Stimulated activated CD4-positive, alpha-beta T cell treated with anti-CD3 and anti-CD28 coated beads, Interleukin-4, amount 100 ng/mL, for 48 hours (primary cell): ENCODE measurements at places on chromosomes 12 and 14.

DNA sequence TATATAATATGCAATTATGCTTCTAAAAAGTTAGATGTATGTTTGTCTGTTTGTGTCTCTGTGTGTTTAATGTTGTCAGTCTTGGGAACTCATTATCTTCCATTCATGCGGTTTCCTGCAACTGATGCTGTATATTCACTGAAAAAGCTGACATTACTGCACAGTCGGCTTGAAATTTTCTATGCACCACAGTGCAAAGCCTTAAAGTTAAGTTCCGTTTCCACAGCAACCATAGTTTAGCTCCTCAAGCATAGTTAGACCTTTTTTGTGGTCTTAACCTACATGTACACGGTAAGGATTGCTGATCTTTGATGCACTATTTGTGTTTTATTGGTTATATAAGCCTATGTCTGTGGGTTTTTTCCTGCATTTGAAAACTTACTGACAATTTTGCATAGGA is 309.4 kb downstream of the KCNC2 start:
- DNase-seq = no peak

DNA sequence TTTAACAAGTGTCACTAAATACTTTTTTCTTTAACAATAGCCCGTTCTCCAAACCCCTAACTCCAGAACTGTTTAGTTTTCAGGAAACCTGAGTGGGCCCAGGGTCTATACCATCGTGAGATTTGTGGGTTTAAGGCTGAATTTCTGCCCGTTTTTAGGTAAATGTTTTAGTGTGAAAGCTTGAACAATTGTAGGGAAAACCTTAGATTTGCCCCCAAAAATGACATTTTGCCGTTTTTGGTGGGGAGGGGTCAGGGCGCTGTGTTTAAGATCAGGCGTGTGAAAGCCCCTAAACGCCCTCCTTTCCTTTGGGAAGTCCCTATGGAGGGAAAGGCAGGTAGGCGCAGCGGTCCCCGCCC is 320 bp upstream of the PRPF39 start:
- DNase-seq = no peak

DNA sequence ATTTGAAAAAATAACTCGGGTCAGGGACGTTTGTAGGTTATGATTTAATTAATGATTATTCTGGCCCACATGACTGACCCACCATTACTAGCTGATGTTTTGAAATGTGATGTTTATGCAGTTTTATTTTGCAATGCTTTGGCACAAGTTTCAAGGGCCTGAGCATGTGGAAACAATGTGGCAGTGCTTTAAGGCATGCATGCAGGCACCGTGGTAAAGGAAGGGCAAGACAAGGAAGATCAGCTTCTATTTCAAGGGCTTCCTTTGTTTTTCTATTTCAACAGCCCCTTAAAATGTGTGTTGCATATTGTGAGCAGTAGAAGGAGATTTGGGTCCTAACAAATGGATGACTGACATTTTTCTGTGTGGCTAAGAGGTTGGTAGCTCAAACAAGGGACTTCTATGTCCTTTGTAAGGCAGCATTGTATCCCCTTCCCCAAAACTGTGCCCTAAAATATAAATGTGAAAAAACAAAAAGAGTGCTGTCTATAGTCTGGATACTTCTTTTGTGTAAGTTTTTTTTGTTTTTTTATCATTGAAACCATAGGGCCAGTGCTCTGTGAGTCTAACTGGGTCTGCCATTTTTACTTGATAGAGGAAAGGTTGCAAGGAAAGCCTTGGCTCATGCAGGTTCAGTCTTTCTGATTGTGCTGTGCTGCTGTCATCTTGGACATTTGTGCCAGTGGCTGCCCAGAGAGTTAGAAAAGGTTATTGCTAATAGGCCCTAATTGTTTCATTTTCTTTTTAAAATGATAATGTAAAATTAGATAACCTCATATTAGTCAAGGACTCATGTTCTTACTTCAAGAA is 103.5 kb downstream of the FGD4 start:
- no peak for DNase-seq

- no peak for DNase-seq
Observed at GRCh38 chr12:115000038-115000437, 316.1 kb upstream of the TBX3 start.
